SW480 (cell line): ENCODE measurements at places on chromosomes 13 and 19.

GRCh38 chr13:59691501-59692066, 472.1 kb downstream of the DIAPH3 start:
- no peak for DNase-seq

GRCh38 chr19:14073261-14073924, 807 bp downstream of the MISP3 start:
- peak; percentile 76 for DNase-seq

- DNase-seq = no peak
These were observed 4.9 kb downstream of the PRR12 start for GRCh38 chr19:49595819-49596404.

DNA sequence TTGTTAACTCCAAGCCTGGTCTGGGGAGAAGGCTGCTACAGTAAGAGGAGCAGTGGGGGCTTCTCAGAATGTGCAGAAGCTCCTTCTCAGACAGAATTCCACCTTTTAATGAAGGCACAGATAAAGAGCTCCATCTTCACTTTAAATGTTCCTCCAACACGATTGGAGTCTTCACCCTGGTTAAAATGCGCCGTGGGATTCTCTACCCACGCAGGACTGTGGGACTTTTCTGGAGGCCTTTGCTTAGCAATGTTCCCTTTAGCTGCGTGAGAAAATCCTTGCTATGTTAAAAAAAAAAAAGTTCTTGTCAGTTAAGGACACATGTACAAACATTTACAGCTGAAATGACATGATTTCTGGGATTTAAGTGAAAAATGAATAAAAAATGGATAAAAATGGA, 546.3 kb downstream of the MYO16 start:
- no peak for DNase-seq

DNA sequence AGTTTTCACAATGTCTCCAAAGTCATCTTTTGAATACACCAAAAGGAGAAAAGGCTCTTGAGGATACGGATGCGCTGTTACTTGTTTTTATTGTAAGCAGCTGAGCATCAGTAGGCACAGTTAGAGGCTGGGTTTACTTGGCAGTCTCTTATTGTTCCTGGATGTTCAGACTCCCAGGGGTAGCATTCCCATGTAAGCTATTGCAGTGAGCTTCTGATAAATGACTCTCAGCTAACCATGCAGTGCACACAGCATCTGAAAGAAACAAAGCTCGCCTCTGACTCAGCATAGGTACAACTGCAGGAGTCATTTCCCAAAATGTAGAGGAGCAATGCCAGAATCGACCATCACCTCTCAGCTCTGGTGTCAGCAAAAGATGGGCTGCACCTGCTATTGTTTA, 84.8 kb downstream of the DCT start:
- no peak for DNase-seq

DNA sequence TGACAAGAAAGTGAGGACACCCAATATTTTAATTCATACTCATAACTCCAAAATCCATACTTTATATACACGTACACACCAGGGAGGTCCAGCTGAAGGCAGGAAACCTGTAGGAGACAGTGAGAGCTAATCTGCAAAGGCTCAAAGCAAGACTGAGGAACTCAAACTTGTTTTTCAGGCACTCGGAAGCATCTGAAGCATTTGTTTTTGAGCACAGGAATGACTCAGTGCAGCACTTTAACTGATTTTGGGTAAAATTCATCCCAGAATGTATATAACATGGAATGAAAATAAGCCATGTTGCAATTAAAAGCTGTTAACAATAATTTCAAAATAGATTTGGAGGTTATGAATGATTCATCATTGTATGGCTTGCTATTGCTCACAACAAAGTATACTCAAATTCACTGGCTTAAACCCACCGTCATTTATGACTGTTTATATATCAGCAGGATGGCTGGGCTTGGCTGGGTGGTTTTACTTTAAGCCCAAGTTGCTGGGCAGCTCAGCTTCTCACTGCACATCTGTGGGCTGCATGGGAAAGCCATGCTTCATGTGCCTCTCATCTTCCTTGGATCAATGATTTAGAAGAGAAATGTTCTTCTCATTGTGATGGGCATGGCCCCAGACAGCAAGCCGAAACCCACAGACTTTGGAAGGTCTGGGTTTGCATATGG, 177.0 kb downstream of the RFC3 start:
- DNase-seq = no peak

DNA sequence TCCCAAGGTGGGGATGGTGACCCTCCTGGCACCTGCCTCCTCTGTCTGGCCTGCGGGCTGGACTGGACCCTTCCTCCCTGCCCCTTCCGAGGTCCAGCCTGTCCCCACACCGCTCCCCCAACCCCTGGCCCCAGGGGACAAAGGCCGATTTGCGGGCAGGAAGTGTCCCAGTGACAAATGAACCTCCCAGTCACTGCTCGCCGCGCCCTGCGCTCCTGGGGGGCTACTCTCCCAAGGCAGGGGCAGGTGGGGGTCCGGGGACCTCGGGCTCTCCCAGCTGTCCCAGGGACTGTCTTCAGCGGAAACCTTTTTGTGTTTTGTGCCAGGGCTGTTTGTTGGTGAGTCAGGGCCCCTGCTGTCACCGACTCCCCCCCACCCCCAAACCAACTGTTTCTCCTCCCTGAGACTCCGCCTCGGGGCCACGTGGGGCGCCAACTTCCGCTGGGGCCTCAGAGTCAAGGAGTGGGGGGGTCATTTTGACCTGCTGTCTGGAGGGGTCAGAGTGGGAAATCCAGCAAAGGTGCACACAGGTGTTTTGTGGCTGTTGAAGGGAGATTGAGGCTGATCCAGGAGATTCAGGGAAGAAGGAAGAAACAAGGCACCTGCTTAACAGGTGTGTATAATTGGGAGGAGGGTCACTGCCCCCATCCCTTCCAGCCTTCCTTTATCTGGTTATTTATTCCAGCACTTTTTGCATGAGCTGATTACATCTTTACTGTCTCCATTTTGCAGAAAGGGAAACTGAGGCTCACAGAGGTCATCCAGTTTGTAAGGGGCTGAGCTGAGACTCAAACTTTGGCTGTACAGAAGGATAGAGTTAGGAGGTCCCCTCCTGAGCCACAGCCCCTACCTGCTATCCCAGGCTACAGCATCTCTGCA, 831 bp downstream of the PGPEP1 start:
- DNase-seq = peak; percentile 43

- DNase-seq = no peak
These were observed 10.6 kb upstream of the SOX1 start for GRCh38 chr13:112056284-112056727.

DNA sequence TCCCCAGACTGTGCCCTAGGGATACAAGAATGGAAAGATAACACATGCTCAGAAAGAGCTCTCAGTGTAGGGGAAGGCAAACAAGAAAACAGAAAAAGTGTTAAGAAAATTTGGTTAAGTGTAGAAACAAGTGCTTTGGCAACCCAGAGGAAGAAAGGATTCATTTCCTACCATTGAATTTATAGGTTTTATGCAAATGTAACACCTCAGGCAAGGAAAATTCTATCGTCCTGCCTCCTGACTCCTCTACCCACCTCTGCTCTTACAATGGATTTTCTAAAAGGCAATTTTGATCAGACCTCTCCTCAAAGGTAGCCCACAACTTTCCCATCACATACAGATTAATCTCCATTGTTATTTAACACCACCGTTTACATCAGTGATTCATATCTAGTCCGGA, 298.7 kb downstream of the RFC3 start:
- no peak for DNase-seq
